Osteocyte (in vitro differentiated cells): ENCODE measurements at places on chromosomes 4 and X. TPM values are rescaled to one million over a fixed set of nuclear protein-coding genes. Genes with fewer than 3 reads are reported as not detected.

- DNase-seq, result no peak
Measured at GRCh38 chr4:41647383-41647782, 101.1 kb downstream of the PHOX2B start.

Gene IBSP
- total RNA-seq, result not detected in 2 replicates

GRCh38 chr4:55032788-55033187, 92.6 kb downstream of the KDR start:
- no peak for DNase-seq

DNA sequence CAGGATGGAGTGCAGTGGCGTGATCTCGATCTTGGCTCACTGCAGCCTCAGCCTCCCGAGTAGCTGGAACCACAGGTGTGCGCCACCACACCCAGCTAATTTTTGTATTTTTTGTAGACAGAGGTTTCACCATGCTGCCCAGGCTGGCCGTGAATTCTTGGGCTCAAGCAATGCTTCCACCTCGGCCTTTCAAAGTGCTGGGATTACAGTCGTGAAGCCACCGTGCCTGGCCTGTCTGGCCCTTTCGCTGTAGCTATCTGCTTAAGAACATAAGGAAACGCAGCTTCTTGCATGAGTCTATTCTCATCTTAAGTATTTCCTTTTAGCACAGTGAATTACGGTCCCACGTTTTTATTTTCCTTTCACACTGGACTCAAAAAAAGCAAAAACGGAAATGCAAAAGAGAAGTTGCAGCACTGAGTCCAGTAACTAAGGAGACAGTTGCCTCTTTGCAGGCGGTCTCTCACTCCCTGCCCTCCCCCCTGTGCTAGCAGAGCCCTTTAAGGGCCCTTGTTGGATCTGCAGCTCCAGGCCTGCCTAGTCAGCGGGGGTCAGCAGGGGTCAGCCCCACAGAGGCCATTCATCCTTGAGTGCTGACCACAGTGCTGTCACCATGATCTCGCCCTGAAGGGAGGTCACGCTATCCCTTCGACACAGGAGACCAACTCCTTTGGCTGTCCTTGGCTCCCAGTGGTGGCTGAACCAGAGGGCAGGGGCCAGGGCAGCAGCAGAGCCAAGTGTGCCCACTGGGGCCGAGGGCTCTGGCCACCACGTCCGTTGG, 21.8 kb upstream of the TBC1D14 start:
- no peak for DNase-seq

GRCh38 chrX:22445880-22446279, 173.2 kb downstream of the CBLL2 start:
- no peak for DNase-seq

- no peak for DNase-seq
Measured at GRCh38 chr4:98620087-98620784, 38.2 kb downstream of the TSPAN5 start.

Gene SHROOM2
- 7.5 and 8.2 TPM in 2 replicates for total RNA-seq

Gene CNGA2
- not detected in 2 replicates for total RNA-seq

Gene PLS3
- total RNA-seq, result 530 and 547 TPM in 2 replicates

GRCh38 chr4:177302371-177303100, 7.1 kb upstream of the NEIL3 start:
- no peak for DNase-seq

DNA sequence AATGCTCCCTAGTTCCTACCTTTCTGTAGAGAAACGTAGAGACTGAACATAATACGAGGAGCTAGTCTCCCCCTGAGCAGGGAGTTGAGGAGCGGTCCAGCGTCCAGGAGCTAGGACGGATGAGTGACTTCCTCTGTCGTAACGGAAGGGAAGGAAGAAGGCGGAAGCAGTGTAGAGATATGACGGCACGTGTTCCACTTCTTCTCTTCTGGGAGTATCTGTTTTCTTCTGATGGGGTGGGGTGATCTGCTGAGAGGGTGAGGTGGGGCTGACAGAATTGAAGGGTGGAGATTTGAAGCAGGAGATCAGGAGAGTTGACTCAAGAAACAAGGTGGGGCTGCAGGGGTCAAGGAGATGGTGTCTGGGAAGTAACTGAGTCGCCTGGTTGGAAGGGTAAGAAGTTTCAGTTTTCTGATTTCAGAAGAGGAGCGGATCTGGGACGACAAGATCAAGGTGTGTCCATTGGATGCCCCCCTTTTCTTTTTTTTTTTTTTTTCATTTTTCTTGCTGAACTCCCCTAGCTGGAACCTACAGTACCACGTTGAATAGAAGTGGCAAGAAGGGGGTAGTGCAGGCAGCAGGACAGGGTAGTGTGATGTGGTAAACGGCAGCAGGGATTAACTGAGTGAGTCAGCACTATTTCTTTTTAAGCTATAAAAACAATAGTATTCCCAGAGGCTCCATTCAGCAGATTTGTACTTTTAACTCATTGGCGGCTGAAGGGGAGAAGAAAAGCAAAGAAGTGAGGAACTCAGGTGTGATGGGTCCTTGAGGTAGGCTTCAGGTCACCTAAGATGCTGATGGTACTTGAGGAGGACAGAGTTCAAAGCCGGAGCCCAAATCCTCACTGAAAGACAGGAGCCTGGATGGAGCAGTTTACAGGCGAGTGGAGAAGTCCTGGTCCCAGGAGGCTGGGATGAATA, 50.8 kb upstream of the SETD7 start:
- no peak for DNase-seq

- no peak for DNase-seq
Measured at GRCh38 chrX:12580548-12580947, 210.7 kb upstream of the PRPS2 start.

- DNase-seq, result no peak
Measured at GRCh38 chr4:127846061-127846460, 34.6 kb upstream of the PLK4 start.

- DNase-seq, result no peak
Measured at GRCh38 chr4:73866246-73866645, 2.9 kb upstream of the CXCL1 start.
